ENCODE measurements at places on chromosomes 7 and 10.

DNA sequence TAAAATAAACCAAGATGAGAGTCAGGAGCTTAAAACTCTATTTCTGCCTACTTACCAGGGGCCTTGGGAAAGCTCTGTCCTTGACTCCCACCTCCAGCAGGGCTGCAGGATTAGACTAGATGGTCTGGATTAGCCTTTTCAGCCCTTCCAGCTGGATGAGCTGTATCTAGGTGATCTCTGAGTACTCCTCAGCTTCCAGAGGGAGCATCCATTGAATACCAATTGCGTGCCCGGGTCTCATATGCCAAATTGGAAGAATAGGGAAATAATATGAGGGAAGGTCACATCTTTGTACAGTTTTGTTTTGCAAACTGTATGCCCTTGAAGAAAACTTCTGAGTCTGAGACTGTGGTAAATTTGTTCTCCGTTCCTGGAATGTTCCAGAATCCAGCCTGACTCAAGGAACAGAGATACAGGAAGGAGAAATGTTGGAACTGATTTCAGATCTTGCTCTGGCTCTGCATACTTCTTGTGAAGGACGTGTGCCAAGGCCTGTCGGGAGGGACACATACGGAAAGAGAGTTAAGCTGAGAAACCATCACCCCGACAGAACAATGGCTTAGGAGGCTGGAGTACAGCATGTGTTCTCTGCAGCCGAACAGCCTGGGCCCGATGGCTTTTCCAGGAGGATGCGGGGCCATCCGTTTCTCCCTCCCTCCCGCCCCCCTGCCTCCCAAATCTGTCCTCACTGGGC, 44.9 kb downstream of the MINDY4 start:
- DNase-seq = no peak

DNA sequence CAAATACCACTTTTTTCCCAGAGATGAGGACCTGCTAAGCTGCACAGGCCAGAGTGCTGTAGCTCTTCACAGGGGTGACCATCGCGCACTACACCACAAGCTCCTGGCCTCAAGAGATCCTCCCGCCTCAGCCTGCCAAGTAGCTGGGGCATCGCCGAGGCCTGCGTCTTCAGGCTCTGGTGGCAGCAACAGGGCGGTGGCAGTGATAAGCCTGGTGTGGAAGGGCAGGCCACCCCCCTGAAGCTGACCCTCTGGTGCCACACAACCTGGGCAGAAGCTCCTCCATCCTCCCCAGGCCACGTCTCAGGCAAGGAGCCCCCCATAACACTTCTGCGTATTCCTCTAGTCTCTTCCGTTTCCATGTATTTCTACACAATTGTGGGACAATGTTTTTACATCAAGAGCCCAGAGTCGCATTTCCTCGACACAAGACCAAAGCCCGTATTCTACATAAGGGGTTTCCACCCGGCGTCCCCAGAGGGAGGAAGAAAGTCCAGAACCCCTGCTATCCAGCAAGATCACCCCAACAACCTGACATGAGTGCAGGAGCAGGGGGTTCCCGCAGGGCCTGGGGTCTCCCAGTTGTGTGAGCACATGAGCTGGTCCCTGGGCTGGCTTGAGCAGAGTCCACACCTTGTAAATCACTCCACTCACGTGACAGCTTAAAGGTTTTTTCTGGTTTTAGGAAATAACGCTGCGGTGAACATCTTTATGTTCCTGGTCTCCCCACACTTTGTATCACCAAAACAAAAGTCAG, 37.6 kb upstream of the NCAPG2 start:
- DNase-seq = no peak

GRCh38 chr10:116815641-116816415, 33.5 kb upstream of the ENO4 start:
- no peak for DNase-seq

DNA sequence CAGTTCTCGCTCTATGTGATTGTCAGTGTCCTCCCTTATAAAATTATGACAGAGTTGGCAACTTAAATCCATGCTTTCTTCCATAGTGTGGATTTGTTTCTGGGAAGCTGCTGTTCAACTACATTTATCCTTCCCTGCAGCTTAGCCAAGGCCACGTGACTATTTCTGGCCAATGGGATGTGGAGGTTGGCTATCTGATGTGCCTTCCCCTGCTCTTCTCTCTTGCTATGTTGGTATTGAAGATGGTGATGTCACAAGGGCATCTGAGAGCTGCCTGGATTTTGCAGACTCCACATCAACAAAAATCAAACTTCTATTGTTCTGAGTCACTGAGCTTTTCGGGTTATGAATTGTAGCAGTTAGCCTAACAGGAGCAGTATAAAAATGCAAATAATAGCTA, 164.9 kb upstream of the RHOBTB1 start:
- no peak for DNase-seq

DNA sequence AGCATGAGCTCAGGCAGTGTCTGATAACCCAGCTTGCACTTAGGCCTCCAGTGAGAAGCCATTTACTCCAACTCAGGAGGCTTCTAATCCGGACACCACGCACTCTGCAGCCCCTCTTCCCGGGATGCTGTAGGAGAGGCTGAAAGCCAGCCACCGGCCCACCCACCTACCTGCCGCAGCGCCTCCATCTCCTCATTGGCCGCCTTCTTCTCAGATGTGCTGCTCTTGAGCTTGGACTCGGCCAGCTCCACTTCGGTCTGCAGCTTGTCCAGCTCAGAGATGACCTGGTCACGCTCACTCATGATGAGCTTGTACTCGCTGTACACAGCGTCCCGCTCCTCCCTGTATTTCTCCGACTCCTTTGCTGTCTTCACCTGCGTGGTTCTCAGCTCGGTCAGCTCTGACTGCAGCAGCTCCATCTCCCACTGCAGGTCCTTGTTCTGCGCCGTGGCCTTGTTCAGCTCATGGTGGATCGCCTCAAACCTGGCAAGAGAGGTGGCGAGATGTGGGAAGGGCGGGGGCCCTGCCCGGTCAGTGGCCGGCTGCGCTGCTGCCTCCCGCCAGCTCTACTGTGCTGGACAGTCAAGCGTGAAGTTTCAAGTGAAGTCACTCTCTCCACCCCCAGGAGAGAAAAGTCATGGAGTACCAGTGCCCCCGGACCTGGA, 84.7 kb downstream of the DLG5 start:
- no peak for DNase-seq

DNA sequence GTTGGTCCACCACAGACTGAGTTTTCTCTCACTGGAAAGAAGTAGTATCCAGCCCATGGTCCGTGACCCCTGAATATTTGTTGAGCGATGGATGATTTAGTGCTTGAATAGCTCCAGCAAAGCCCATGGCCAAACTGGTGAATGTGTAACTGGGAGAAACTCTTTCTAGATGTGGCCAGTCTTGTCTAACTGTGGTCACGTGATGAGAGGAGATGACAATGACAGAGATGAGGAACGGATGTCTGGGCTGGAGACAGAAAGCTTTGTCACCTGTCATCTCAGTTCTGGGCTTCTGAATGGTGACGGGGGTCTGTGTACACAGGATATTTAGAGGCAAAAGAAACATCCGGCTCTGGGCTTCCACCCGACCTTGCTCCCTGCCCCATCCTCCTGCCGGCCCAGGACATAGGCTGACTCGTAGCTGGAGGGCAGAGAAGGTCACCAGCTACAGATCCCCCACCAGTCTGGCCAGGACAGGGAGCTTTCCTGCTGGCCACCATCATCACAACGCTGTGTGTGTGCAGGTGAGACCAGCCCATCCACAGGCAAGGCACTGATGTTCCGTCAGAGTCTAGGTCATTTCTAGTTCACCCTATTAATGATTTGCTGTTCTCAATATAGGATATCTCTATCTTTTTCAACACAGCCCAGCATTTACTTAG, 152.5 kb upstream of the TNS3 start:
- DNase-seq = no peak

DNA sequence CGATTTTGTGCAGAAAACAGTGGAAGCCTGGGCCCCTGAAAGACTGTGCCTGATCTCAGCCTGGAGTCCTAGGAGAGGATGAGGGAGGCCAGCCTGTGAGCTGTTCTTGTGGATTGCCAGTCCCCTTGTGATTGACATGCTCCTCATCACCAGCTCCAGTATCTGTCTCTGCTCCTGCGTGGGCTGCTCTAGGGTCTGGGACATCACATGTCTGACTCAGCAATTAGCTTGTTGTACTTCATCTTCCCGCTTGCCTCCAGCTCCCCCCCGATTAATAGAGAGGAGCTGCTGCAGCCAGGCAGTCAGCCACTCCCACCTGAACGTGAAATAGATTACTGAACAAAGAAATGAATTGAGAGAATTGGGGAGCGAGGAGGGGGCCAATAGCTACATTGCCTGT, 99.6 kb upstream of the TBX20 start:
- DNase-seq = no peak

DNA sequence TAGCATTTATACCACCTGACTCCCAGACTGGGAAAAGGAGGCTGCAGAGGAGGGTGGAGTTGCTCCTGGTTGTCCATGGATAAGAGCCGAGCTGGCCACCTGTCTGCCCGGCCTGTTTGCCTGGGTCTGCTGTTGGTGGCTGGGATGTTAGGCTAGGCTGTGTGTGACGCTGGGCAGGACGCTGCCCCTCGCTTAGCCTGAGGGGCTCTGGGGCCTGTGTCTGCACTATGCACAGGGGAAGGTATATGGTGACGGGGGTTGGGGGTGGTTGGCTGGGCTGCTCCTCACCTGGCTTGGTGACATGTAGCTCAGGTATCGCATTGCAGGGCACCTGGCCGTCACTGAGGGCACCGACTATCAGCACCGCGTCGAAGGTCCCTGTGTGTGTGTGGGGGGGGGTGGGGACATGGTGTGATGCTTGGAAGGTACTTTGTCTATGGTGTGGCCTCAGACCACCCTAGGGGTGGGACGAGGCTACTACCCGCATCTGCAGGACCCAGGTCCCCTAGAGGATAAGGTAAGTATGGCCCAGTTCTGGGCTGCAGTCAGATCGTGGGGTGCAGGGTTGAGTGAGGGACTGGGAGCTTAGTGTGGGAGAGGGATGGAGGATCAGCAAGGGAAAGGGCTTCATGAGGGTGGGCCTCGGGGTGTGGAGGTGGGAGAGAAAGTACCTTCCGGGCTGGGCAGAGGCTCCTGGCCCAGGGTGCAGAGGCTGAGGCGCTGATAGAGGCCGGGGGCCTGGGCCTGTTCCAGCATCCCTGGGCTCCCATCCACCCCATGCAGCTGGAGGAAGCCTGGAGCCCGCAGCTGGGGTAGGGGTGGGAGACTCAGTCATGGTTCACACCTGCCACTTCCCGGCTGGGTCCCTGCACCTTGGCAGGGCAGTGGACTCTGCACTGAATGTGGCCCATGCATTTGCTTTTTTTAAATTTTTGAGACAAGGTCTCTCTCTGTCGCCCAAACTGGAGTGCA, 2.3 kb downstream of the METTL27 start:
- no peak for DNase-seq

DNA sequence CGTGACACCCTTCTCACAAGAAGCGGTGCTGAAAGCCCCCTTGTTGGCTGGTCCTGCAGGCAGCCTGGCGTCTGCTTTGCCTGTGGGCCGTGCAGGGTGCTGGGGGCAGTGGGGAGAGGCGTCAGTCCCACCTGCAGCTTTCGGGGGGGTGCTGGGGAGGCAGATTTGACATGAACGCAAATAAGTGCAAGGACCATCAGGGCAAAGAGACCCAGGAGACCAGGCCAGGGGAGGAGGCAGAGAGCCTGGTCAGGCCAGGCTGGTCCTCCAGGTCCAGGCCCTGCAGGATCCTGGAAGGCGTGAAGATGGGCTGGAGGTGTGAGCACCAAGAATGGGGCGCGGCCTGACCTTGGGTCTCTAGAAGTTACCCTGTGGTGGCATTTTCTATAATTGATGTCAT, 81.6 kb downstream of the MGMT start:
- DNase-seq = no peak

- DNase-seq = no peak
Observed at GRCh38 chr10:79400146-79401004, 45.0 kb downstream of the ZCCHC24 start.

DNA sequence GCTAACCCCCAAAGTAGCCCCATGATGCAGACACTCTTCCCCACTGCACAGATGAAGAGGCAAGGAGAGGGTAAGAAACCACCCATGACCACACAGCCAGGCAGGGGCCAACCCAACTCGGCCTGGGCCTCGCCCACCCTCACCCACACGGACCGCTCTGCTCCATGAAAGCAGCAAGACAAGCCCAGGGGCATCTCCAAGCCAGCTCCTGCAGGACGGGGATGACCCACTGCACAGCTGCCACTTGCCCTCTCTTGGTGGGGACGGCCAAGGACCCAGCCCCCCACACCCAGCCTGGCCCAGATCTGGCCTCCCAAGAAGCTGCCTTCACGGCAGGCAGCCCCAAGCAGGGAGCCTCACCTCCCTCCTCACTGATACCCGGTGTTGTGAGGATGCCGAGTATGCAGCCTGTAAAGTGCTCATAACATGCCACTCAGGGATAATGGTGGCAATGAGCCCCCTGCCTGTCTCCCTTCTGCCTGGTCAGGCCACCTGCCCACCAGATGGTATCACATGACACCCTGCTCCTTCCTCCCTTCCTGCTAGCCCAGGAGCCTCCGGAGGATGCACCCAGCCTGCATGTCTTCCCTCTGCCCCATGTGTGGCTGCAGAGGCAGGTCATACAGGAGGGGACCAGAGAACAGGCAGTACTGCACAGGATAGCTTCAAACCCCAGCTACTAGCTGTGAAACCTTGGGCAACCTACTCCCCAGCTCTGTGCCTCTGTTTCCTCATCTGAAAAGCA, 23.3 kb downstream of the OGDHL start:
- DNase-seq = no peak

- DNase-seq = no peak
Observed at GRCh38 chr10:21727452-21728168, 193.6 kb downstream of the MLLT10 start.

DNA sequence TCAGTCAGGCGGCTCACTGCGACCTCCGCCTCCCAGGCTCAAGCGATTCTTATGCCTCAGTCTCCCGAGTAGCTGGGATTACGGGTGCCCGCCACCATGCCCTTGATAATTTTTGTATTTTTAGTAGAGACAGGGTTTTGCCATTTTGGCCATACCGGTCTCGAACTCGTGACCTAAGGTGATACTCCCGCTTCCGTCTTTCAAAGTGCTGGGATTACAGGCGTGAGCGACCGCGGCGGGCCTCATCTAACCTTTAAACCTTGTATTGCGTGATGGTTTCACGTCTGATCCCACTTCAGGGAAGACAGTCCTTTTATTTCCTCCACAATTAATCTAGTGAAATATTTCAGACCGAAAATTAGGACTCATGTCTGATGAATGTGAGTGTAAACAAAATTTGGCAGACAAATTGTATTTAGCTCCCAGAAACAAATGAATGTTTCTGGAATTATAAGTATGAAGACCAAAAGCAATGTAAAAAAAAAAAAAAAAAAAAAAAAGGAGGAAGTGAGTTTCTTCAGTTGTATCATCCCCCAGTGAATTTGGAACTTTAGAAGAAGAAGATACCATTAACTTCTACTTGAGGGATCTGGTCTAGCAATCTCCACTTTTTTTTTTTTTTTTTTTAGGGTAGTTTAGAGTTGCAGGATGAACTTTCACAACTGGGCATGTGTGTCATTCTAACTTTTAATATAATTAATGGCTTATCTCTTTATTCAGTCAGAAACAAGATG, 1.6 kb downstream of the NUP42 start:
- no peak for DNase-seq

DNA sequence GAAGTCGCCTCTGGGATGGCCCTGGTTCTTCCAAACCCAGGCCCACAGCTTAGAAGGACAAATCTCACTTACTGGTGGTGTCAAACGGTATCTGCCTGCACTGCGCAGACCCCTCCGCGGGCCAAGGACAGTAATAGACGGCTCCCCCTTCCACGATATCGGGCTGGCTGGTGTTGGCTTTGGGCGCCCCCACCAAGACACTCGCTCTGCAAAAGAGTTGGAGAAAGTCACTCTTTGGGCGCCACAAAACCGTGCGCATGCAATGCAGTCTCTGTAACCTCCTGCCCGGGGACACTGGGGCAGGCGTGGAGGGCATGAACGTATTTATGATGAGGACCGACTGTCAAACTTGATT, 1.1 kb downstream of the ITGA8 start:
- DNase-seq = no peak

GRCh38 chr7:100901921-100902332, 6.2 kb upstream of the ACHE start:
- no peak for DNase-seq

All from NCI-H2081 treated with DMSO at 0.1 percent for 48 hours (cell line).